Islet precursor cell (in vitro differentiated cells): ENCODE measurements at places on chromosomes 2 and 18.
A peak's percentile ranks its signal among the peaks of the same experiment; 100 is the strongest.

DNA sequence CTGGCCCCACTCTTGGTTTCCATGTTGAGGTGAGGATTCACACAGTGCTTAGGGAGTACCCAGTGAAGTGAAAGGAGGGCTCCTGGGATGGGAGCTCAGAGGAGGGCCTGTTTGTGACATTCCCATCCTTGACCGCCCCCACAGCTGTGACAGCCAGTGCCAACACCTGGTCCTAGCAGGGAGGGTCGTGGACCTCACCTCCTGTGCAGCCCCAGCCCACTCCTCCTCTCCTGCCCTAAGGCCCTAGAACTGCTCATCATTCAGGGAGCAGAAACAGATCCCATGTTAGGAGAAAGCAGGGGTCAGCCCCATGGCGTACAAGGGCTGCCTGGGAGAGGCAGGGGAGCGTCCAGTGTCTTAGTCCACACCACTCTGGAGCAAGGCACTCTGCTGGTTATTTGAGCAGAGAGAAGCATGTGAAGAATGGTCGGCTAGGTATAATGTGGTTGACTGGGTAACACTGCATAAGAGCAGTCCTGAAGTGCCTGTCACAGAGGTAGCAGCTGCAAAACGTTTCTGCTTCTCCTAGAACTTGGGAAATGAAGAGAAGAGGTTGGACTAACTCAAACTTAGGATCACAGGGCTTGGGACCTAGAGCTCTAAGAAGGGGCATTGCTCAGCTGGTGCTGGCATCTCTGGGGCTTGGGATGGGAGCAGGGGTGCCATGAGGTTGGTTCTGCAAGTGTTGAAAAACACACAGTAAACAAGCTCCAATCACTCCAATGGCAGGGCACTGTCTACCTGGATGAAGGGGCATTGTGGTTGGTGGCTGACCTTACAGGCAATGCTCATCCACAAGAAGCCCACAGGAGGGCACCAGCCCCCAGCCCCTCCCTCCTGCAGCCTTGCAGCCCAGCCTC is 55.6 kb downstream of the FAM168B start:
- peak; percentile 48 for DNase-seq

DNA sequence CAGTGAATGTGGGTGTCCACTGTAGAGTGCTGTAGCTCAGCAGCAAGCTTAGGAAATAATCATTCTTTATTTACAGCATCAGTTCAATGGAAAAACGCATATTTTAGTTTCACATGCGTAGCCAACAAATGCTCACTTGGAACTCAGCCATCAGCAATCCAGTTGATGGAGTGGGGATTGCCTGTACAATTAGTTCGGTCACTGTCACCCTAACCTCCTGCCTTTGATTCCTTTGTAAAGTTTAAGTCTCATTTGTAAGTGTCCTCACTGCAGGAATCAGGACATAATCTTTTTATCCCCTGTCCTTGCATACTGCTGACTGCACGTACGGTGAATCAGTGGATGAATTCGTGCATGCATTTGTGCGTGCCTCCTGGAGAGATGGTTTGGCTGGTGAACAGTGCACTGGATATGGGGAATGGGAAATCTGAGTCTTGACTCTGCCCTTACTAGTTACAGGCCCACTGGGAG is 55.9 kb downstream of the RAB31 start:
- peak; percentile 17 for DNase-seq

GRCh38 chr2:118980022-118980421 is 38.0 kb downstream of the MARCO start:
- no peak for DNase-seq

DNA sequence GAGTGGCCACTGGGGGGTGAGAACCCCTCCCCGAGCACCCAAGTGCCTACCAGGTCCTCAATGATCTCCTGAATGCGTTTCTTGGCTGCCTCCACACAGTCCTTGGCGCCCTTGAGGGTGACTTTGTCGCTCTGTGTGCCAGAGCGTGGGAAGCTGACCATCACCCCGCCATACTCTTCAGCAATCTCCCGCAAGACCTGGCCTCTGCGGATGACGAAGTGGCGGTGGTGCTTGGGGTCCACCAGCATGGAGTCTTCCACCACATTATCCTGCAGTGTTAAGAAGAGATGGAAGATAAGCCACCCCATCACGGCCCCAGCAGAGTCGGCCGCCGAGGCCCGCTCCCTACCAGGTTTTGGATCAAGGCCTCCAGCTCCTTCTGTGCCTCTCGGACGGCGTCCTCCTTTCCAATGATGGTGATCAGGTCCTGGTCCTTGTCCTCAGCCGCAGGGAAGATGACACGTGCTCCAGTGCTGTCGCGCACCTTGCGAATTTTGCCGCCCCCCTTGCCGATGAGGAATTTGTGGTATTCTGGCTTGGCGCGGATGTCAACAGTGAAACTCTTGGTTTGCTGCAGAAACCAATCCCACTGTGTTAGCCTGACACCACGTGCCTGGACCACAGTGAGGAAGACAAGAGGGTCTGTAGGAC is 51.2 kb downstream of the ANO7 start:
- DNase-seq = no peak

DNA sequence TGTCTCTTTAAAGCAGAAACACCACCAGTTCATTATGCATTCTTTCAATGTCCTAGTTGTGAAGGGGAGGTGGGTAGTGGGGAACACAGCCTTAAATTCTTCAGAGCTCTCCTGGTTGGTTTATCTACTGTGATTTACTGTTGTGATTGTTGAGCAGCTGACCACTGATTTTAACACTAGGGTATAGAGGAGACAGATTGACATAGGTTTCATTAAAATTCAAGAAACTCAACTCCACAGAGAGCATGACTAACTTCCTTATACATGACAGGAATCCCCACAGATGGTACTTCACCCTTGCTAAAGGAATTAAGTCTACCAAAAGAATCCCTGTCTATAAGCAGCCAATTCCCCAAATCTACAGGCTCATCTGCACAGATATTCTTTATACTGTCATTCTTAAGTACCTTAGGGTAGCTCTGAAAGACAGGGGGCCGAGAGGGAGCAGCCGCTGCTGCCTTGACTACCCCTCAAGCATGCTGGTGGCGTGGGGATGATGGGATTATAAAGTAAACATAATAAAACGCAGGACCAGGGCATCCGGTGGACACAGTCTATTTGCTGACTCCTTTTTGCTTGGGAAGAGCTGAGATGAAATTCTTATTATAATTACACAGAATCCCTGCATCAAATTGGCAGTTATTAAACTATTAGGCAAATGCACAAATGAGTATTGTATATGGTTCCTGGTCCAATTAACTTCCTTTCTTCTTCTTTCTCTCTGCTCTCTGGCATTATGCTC is 1377.6 kb upstream of the PIK3C3 start:
- no peak for DNase-seq

GRCh38 chr2:13488965-13489364 is 772.2 kb downstream of the TRIB2 start:
- DNase-seq = no peak

DNA sequence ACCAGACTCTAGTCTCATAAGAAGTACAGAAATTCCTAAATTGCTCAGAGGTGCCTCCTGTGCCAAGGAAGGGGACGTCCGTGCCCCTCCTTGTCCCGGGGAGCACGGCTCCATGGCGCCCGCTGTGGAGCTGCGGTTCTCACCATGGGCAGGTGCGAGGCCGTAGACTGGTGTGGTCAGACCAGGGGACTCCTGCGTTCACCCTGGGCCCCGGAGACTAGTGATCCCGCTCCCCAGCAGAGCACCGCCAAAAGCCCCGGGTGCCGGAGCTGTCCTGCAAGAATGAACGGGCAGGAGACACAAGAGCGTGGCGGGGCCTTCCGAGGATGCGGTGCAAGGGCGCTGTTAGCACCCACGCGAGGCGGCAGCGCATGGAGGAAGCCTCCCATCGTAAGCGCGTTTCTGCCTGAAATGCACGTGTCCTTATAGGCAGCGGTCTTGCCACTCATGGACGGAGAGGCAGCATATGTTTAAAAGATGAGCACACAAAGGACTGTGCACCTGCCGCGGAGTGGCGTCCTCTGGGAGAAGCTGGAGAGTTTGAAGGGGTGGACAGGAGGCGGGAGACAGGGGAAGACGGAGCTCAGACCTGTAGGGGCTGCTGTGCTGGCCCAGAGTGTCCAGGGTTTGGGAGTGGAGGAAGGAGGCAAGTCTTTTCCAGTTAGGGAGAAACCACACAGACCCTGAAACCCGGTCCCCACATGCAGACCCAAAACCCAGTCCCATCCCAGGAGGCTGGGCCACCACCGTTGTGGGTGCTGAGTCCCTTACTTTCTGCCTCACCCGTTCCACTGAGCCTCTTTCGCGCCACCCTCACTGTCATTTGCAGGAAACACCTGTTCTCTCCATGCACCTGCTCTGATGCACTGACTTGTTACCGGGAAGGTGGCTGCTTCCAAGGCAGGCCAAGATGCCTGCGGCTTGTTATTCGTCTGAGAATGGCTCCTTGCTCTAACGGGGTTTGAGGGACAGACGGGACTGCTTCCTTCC is 7.5 kb upstream of the KCNG2 start:
- DNase-seq = no peak

- DNase-seq = no peak
Observed at GRCh38 chr2:181790716-181791649, 100.5 kb upstream of the ITPRID2 start.

- no peak for DNase-seq
Observed at GRCh38 chr2:46229134-46230063, 67.8 kb upstream of the EPAS1 start.

- no peak for DNase-seq
Observed at GRCh38 chr2:189837326-189837725, 53.1 kb downstream of the PMS1 start.
